ENCODE measurements at places on chromosomes 13 and 19. TPM values are rescaled to one million over a fixed set of nuclear protein-coding genes. Genes with fewer than 3 reads are reported as not detected.

The FCAR gene
- total RNA-seq: not detected

The ZNF208 gene
- not detected for total RNA-seq

The CEACAM20 gene
- total RNA-seq: not detected

The SAE1 gene
- 197 TPM for total RNA-seq

The TMEM255B gene
- 0.03 TPM for total RNA-seq

The LYL1 gene
- 0.69 TPM for total RNA-seq

The MIDN gene
- 8.4 TPM for total RNA-seq

The FUT3 gene
- 0.53 TPM for total RNA-seq

The KLF5 gene
- 0.52 TPM for total RNA-seq

The ABHD8 gene
- 7.2 TPM for total RNA-seq

GRCh38 chr13:70662231-70662940 lies 554.1 kb upstream of the KLHL1 start:
- DNase-seq: no peak
- H3K27ac ChIP-seq: no peak overlapping the region
- H3K36me3 ChIP-seq: no peaks in the 10 kb centered on the region
- H3K27me3 ChIP-seq: no peaks in the 10 kb centered on the region
- H3K4me1 ChIP-seq: no peaks in the 10 kb centered on the region

- H3K4me3 ChIP-seq: no peak overlapping the region
- no peaks in the 10 kb centered on the region for H3K4me1 ChIP-seq
- no peak overlapping the region for H3K27ac ChIP-seq
- no peak for DNase-seq
- H3K36me3 ChIP-seq: no peaks in the 10 kb centered on the region
Observed at GRCh38 chr13:101115762-101116171, 300.5 kb downstream of the NALCN start.

GRCh38 chr19:1422943-1423342 lies 15.3 kb upstream of the RPS15 start:
- H3K4me1 ChIP-seq: peaks cover 45% of the 10 kb centered on the region
- DNase-seq: no peak
- no peaks in the 10 kb centered on the region for H3K27me3 ChIP-seq
- H3K27ac ChIP-seq: peak overlapping the region; percentile 71

DNA sequence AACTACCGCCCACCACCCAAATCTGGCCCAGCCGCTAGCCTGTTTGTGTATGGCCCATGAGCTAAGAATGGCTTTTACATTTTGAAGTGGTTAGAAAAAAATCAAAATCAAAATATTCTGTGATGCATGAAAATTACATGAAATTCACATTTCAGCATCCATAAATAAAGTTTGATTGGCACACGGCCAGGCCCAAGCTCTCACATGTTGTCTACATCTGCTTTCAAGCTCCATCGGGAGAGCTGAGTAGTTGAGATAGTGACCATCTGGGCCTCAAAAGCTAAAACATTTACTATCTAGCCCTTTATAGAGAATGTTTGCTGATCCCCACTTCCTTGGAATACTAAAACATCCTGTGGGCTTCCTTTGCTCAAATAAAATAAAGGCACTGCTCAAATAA lies 14.5 kb downstream of the RFX2 start:
- peaks cover 36% of the 10 kb centered on the region for H3K4me1 ChIP-seq
- H3K27me3 ChIP-seq: no peaks in the 10 kb centered on the region
- no peak for DNase-seq
- no peak overlapping the region for H3K4me3 ChIP-seq
- H3K36me3 ChIP-seq: no peaks in the 10 kb centered on the region

DNA sequence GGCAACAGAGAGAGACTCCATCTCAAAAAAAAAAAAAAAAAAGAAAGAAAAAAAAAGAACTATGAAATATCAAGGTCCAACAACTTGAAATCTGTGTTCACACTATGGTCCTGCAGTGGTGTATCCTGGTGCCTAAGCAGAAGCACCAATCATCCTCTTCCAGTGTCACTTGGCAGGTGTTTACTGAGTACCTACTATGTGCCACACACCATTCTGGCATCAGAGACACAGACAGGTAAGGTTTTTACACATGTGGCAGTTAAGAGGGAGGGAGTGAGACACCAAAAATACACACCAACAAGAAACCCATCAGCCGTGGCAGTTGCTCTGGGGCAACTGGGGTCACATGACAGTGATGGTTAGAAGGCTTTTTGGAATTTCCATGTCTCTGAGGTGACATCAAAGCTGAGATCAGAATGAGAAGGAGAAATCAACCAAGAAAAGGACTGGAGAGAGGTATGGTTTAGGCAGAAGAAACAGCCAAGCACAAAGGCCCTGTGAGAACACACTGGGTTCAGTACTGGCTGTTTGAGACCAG lies 17.6 kb downstream of the PBX4 start:
- H3K27ac ChIP-seq: no peak overlapping the region
- no peaks in the 10 kb centered on the region for H3K27me3 ChIP-seq

GRCh38 chr19:2432131-2432848 lies 4.9 kb upstream of the TIMM13 start:
- H3K27me3 ChIP-seq: no peaks in the 10 kb centered on the region
- peaks cover 47% of the 10 kb centered on the region for H3K36me3 ChIP-seq
- H3K4me3 ChIP-seq: no peak overlapping the region
- DNase-seq: no peak
- peaks cover 11% of the 10 kb centered on the region for H3K4me1 ChIP-seq

GRCh38 chr19:8132858-8133458 lies 16.4 kb downstream of the FBN3 start:
- no peaks in the 10 kb centered on the region for H3K27me3 ChIP-seq
- no peak overlapping the region for H3K4me3 ChIP-seq
- no peak overlapping the region for H3K27ac ChIP-seq

DNA sequence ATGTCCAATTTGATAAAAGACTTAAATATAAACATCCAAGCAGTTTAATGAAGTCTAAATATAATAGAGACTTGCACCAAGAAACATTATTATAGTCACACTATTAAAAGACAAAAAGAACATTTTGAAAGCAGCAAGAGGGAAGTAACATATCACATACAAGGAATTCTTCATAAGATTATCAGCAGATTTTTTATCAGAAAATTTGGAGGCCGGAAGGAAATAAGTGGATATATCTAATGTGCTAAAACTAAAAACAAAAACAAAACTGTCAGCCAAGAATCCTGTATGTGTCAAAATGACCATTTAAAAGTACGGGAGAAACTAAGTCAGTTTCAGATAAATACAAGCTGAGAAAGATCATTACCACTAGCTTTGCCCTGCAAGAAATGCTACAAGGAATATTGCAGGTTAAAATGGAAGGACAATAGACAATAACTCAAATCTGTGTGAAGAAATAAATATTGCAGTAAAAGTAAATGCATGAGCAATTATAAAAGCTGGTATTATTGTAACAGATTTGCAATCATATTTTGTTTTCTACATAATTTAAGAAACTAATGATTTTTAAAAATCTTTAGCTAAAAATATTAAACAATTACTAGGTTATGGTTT lies 1665.9 kb upstream of the PCDH20 start:
- no peaks in the 10 kb centered on the region for H3K4me1 ChIP-seq
- no peaks in the 10 kb centered on the region for H3K36me3 ChIP-seq
- no peak overlapping the region for H3K27ac ChIP-seq
- H3K27me3 ChIP-seq: no peaks in the 10 kb centered on the region
- DNase-seq: no peak
- H3K4me3 ChIP-seq: no peak overlapping the region

DNA sequence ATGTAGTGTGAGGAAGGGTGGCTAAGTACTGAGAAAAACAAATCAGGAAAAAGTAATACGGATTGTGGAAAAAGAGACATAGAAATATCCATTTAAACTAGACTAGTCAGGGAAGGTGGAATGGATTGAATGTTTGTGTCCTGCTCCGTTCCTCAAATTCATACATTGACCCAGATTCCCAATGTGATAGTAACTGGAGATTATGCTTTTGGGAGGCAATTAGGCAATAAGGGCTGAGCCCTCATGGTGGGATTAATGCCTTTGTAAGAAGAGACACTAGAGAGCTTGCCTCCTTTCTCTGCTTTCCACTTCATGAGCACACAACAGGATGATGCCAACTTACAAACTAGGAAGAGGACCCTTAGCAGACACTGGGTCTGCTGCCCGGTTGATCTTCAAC lies 765.2 kb upstream of the GPC6 start:
- no peaks in the 10 kb centered on the region for H3K36me3 ChIP-seq
- H3K4me3 ChIP-seq: no peak overlapping the region
- H3K27me3 ChIP-seq: no peaks in the 10 kb centered on the region
- H3K4me1 ChIP-seq: no peaks in the 10 kb centered on the region
- no peak overlapping the region for H3K27ac ChIP-seq

DNA sequence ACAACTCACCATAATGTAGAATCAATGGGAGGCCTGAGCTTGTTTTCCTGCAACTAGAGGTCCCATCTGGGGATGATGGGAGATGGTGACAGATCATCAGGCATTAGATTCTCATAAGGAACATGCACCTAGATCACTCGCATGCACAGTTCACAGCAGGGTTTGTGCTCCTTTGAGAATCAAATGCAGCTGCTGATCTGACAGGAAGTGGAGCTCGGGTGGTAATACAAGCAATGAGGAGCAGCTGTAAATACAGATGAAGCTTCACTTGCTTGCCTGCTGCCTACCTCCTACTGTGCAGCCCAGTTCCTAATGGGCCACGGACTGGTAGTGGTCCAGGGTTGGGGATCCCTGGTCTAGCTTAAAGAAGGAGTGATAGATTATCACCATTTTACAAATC lies 33.0 kb downstream of the KPNA3 start:
- no peaks in the 10 kb centered on the region for H3K27me3 ChIP-seq
- no peaks in the 10 kb centered on the region for H3K36me3 ChIP-seq
- no peak overlapping the region for H3K4me3 ChIP-seq
- H3K27ac ChIP-seq: no peak overlapping the region
- DNase-seq: no peak

DNA sequence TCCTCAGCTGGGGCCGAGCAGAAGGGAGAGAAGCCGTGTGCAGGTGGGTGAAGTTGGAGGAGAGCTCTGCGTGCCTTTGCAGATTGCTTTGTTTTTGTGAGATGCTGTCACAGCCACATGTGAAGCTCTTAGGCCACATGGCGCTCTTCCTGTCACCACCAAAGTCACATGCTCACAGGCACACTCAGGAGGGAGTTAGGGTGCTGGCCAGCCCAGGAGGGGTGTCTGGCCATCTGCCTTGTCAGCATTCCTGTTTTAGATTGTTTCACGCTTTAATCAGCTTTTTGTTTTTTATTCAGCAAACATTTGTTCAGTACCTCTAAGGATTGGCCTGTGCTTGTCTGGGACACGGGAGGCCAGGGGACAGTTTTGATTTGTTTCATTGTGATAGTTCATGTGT lies 21.9 kb downstream of the GPATCH1 start:
- no peak overlapping the region for H3K27ac ChIP-seq
- peaks cover 13% of the 10 kb centered on the region for H3K36me3 ChIP-seq
- H3K27me3 ChIP-seq: no peaks in the 10 kb centered on the region
- H3K4me1 ChIP-seq: peaks cover 34% of the 10 kb centered on the region

GRCh38 chr19:1884291-1884718 lies 991 bp downstream of the ABHD17A start:
- peak overlapping the region; percentile 63 for H3K27ac ChIP-seq
- peaks cover 50% of the 10 kb centered on the region for H3K4me1 ChIP-seq
- DNase-seq: no peak
- peak overlapping the region; percentile 99 for H3K4me3 ChIP-seq
- no peaks in the 10 kb centered on the region for H3K36me3 ChIP-seq

GRCh38 chr19:57841122-57841763 lies 8.4 kb upstream of the ZNF587 start:
- peaks cover 46% of the 10 kb centered on the region for H3K36me3 ChIP-seq
- no peak for DNase-seq
- H3K27ac ChIP-seq: no peak overlapping the region
- no peaks in the 10 kb centered on the region for H3K4me1 ChIP-seq

DNA sequence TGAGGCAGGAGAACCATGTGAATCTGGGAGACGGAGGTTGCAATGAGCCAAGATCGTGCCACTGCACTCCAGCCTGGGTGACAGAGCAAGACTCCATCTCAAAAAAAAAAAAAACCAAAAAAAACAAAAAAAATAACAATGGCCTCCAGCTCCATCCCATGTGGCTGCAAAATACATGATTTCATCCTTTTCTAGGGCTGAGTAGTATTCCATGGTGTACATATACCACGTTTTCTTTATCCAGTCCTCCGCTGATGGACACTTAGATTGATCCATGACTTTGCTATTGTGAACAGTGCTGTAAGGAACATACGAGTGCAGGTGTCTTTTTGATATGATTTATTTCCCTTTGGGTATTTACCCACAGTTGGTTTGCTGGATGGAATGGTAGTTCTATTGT lies 20.9 kb upstream of the LSM14A start:
- H3K27me3 ChIP-seq: no peaks in the 10 kb centered on the region
- no peaks in the 10 kb centered on the region for H3K36me3 ChIP-seq
- no peak overlapping the region for H3K27ac ChIP-seq

DNA sequence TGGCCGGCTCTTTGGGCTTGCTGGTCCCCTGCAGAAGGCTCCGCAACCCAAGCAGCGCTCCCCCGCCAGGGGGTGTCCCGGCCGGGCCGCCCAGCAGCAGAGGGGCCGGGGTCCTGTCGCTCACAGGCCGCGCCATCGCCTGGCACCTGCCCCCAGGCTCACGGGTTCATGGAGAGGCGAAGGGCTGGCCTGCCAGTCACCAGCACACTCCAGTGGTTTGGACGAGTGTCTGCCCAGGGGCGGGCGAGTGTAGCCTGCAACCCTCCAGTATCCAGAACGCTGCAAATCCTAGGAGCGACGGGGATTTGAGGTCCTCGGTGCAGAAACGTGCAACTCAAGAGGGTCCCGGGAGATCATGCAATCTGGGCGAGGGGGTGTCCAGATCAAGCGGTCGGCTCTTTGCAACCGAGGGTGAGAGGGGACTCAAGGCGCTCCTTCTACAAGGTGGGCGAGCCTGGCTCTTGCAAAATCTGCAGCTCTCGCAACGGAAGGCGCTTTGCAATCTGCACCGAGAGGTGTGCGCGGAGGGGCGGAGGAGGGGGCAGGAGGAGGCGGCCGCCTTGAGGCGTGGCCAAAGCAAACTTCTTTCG lies at the start of gene DBP:
Gene DBP, minus strand, starts transcription at position 521 of the 590 bp plus-strand sequence. Its CDS starts 385 bp downstream, at position 136.
- no peaks in the 10 kb centered on the region for H3K36me3 ChIP-seq
- H3K27me3 ChIP-seq: peaks cover 8% of the 10 kb centered on the region
- H3K4me3 ChIP-seq: peak within 1 kb of the TSS; percentile 56

- H3K27ac ChIP-seq: no peak overlapping the region
- H3K36me3 ChIP-seq: no peaks in the 10 kb centered on the region
- H3K27me3 ChIP-seq: no peaks in the 10 kb centered on the region
- no peak overlapping the region for H3K4me3 ChIP-seq
- H3K4me1 ChIP-seq: peaks cover 31% of the 10 kb centered on the region
- DNase-seq: no peak
Observed at GRCh38 chr13:113166681-113167080, 8.2 kb downstream of the PROZ start.

- no peak overlapping the region for H3K4me3 ChIP-seq
- H3K4me1 ChIP-seq: peaks cover 29% of the 10 kb centered on the region
- H3K27me3 ChIP-seq: no peaks in the 10 kb centered on the region
- H3K27ac ChIP-seq: no peak overlapping the region
- H3K36me3 ChIP-seq: peaks cover 4% of the 10 kb centered on the region
- no peak for DNase-seq
Observed at GRCh38 chr19:14122924-14123323, 5.4 kb upstream of the PRKACA start.

Measured in HepG2 (cell line).